ENCODE measurements at places on chromosomes 6 and 20.

DNA sequence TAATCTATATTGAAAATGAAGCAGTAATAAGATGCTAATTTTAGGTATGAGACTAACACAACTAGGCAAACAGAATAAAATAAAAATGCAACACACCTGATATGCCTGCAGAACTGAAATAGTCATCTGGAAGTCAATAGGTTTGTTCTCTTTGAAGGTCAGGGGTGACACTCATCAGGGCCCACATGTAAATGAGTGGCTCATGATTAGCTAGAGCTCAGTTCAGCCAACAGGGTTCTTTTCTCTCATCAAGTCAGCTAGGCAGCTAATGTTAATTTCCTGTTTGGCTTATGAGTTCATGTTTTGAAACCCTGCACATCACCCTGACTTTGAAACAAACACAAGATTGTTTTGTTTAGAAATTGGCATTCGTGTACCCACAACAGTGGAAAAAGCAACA lies 23.8 kb downstream of the SMLR1 start:
- DNase-seq = no peak

GRCh38 chr6:123928529-123928928 lies 124.9 kb downstream of the NKAIN2 start:
- DNase-seq = no peak

DNA sequence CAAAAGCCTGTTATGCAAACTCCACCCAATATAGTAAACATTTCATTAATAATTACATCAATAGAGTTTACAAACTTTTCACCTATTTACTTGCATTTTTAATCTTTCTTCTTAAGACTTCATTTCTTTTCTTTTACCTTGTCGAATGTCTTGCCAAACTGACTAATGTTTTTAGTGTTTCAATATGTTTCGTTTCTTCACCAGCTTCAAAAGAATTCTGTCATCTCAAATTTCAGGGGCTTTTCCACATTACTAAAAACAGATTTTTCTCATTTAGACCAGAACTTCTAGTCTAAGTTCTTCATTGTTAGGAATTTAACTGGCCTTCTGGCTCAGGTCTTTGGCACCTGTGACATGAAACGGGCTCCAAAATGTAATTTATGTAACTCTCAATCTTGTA lies 196.5 kb downstream of the ARHGAP18 start:
- DNase-seq = no peak

DNA sequence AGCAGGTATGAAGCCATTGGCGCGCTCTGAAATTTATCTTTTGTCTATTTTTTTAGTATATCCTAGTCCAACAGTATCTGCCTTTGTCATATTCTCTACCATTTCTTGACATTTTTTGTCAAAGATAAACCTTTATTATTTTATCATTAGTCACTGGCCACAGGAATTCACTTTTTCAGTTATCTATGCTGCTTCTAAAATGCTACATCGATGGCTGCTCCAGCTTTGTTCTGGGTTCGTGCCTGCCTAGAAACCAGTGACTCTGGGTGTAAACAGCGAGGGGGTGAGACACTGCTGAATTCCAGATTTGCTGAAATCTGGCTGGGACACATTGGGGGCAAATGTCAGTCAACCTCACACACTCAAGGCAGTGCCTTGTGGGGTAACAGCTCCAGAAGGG lies 193.4 kb downstream of the CDC5L start:
- DNase-seq = no peak

DNA sequence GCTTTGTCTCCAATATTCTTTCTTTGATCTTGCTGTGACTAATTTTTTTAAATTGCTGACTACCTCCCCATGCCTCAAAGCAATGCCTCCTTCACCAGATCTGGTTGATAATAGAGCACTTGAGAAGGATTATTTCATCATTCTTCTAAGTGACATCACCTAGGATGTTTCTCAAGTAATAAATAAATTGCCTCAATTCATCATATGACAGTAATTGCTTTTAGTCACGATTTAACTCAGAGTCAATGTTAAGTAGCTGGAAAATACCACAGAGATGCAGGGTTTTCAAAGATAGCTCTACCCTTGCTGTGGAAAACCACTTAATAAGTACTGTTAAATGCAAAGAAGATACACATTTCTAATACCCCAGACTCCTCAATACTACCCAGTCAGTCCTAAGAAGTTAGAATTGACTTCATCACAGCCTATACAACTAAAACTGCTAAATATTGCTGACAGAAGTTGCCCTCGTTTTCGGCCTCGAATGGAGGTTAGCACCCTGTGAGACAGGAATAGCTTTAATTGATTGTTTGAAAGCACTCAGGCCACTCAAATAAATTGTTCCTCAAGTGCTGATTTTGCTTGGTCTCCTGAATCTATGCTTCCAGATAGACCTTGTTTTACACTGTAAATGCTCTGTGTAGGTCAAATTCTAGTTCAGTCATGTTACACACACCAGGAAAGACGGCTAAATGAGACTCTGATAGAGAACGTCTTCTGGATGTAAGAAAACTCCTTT lies 640.6 kb upstream of the CHD6 start:
- DNase-seq = no peak

DNA sequence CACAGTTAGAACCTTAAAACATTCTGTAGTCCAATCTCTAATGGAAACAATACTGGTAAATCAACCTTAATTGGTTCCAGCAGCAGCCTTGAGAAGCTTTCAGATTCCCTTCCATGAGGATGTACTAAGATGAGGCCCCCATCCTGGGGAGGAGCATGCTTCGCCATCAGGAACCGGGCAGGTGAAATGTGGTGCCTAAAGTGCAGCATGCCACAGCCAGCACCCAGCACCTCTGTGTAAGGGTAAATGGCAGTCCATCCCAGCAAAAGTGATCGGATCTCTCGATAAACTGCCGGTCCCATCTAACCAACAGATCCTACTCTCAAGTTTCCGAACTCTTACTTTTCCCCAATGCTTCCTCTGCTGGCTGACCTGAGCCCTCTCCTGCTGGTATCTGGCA lies 166.3 kb upstream of the PDE10A start:
- no peak for DNase-seq

GRCh38 chr6:140907235-140907634 lies 1225.5 kb upstream of the GJE1 start:
- DNase-seq = no peak

DNA sequence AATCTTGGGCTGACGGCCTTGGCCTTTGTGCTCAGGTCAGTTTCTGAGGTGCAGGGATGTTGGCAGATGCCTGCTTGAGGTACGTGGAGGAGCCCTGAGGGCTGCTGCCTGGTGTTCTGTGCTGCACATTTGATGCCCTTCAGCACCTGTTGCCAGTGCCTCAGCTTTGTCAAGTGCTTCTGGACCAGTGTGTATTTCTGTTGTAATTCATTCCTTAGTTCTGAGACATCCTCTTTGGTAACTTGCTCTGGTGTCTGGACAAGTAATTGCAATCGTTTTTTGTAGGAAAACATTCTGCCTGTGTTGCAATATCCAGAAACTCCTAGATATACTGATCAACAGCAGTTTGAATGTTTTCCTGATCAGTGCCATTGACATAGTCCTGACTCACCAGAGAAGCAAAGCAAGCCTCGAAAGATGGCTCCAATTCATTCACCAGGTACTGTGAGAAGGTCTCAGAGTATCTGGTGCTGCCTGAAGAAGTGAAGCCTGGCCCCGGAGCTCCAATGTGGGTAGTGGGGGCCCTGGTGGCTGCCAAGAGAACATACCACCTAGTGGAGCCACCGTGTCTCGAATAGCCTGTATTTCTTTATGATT lies 26.7 kb downstream of the ZNF337 start:
- no peak for DNase-seq

DNA sequence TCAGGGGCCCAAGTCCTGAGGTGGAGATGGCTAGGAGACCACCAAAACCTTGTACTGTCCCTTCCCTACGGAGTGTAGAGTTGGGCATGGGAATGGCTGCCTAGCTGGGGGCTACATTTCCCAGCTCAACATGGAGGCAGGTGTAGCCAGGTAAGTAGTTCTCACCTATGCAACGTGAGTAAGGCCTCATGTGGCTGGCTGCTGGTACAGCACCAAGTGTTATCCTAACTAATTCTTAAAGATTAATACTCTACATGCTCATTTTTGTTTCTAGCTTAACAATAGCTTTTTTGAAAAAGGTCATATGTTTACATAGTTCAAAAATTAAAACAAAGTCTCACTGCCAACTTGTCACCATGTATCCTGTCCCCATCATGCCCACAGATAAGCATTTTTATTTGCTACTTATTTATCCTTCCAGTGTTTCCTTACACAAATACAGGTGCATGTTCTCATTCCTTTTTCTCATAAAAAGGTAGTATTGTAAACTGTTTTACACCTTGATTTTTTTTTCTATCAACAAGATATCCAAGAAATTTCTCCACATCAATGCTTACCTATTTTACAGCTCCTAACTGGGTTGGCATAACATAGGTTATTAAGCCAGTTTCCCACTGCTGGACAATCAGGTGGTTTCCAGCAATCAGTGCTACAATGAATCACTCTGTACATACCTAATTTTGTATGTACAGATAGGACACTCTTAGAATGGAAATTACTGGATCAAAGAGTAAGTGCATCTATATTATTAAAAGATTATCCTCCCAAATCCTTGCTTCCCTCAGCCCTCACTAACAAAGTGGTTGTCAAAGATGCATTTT lies 25.5 kb downstream of the ABHD12 start:
- no peak for DNase-seq

DNA sequence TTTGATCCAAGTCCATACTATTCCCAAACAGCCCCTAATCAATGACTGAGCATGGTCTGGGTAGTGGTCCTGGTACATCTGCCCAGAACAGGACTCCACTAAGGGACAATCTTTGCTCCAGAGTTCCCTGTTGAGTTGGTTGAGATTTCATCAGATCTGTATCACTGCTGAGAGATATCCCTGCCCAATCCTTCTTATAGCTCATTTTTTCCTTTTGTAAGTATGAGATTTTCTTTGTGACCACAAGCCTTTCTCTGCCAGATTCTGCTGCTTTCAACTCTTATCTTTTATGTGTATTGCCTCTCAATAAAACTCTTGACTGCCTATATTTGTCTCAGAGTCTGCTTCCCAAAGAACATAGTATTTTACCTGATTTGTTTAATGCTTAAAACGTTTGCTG lies 46.2 kb upstream of the LAMA2 start:
- DNase-seq = no peak

GRCh38 chr6:21001736-21002135 lies 467.5 kb downstream of the CDKAL1 start:
- DNase-seq = no peak

GRCh38 chr6:33297406-33297955 lies 1.3 kb downstream of the RGL2 start:
- DNase-seq = no peak

- DNase-seq = no peak
These were observed 31.4 kb upstream of the GSTA5 start for GRCh38 chr6:52872031-52872430.

DNA sequence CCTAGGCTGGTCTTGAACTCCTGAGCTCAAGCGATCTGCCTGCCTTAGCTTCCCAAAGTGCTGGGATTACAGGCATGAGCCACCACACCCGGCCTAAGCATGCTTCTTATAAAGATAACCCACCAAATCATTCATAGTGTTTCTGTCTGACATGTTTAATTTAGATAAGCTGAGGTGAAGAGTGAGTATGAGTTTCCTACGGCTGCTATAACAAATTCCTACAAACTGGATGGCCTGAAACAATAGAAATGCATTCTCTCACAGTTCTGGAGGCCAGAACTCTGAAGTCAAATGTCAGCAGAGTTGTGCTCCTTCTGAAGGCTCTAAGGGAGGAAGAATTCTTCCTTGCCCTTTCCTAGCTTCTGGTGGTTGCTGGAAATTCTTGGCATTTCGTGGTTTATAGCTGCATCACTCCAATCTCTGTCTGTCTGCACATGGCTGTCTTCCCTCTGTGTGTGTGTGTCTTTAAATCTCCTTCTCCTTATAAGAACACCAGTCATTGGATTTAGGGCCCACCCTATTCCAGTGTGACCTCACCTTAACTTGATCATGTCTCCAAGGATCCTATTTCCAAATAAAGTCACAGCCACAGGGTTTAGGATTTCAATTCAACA lies 29.9 kb downstream of the MAPK13 start:
- no peak for DNase-seq

- no peak for DNase-seq
These were observed 360.3 kb upstream of the PTCHD4 start for GRCh38 chr6:48471326-48471725.

DNA sequence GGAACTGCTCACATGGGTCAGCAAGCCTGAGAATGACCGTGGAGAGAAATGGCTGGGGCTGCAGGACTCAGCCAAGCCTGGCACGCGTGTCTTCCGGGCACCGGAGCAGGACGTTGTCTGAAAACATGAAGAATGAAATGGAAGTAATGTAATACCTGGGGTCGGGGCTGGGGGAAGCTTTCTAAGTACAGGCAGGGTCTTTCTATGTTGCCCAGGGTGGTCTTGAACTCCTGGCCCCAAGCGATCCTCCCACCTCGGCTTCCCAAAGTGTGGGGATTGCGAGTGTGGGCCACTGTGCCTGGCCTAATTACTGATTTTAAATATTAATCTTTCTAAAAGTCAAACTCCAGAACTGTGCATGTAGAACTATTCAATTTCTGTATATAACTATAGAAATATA lies 155.5 kb upstream of the AKAP12 start:
- no peak for DNase-seq

GRCh38 chr20:50224531-50225255 lies 34.1 kb downstream of the CEBPB start:
- no peak for DNase-seq

GRCh38 chr20:32251470-32251869 lies 26.0 kb upstream of the KIF3B start:
- no peak for DNase-seq

GRCh38 chr20:9581509-9581908 lies 67.1 kb downstream of the LAMP5 start:
- DNase-seq = no peak

GRCh38 chr20:38275815-38276550 lies 15.4 kb upstream of the KIAA1755 start:
- no peak for DNase-seq

GRCh38 chr6:43833223-43833995 lies 63.4 kb downstream of the VEGFA start:
- no peak for DNase-seq

DNA sequence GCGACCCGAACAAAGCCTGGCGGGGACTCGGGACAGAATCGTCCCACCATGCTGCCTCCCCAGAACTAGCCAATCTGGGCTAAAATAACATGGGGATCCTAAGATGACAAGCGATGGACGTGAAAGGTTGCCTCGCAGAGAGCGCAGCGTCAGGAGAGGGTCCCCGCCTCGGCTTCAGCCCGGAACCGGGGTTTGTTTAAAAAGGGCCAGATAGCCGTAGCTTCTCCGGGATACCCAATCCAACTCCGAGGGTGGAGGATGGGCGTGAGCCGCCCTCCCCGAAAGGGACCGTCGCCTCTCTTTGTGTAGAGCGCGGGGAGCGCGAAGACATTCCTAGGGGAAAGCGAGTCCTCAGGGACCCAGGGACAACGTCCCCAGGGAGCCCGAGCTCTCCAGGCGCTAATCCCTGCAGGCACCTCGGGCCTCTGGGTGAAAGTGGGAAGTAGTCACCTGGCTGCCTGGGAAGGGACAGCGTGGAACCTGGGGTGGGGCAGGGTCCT lies 643 bp downstream of the CD24 start:
- no peak for DNase-seq

- no peak for DNase-seq
These were observed at the start of gene CFB for GRCh38 chr6:31945507-31946369. Gene CFB, plus strand, starts transcription at chr6:31946095. Its CDS starts 127 bp downstream, at chr6:31946222.

GRCh38 chr6:153084393-153084792 lies 46.7 kb downstream of the RGS17 start:
- DNase-seq = no peak

GRCh38 chr6:13355999-13356785 lies 27.9 kb upstream of the TBC1D7 start:
- DNase-seq = no peak

Data from stimulated activated CD8-positive, alpha-beta memory T cell treated with anti-CD3 and anti-CD28 coated beads, Interleukin-7, amount 100 ng/mL, for 24 hours (primary cell).